ENCODE measurements at places on chromosomes 5 and 9.

- no peak for DNase-seq
Measured at GRCh38 chr9:69089491-69089890, 53.9 kb downstream of the FXN start.

- DNase-seq = no peak
Measured at GRCh38 chr5:51377151-51378060, 5.8 kb upstream of the ISL1 start.

DNA sequence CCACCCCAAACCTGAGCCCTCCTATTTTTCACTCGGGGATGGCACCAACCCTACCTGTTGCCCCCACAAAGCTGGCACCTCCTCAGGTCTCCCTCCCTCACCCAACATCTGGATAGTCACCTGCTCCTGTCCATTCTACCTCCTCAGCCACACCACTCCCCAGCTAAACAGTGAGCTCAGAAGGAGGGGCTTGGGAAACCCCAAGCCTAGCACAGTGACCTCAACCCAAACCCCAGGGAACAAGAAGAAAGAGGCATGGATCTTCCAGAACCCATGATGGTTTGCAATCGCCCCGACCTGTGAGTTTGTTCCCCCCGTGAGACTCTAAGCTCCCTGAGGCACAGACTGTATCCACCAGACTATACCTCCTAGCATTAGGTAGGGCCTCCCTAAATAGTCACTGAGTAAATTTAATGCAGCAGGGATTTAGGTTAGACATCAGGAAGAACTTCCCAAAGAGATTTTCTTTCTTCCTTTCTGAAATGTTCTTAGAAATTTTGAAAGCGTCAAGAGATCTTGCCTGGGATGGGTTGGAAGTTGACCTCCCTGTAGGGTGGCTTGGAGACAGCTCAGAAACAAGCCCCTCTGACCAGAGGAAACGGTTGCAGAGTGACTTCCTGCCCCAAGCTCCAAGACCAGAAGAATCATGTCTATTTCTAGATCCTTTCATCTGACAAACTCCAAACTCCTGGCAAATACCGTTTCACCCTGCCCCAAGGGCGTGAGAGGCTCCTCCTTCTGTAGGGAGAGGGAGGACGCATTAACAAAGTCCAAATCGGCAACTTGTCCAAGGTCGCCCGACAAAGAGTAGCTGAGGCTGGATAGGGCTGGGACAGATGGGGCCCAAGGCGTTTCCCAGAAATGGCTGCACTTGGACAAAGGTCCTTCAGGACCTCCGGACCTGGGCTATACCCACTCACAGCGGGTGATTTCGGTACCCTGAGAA lies 4.1 kb downstream of the FIBCD1 start:
- no peak for DNase-seq

DNA sequence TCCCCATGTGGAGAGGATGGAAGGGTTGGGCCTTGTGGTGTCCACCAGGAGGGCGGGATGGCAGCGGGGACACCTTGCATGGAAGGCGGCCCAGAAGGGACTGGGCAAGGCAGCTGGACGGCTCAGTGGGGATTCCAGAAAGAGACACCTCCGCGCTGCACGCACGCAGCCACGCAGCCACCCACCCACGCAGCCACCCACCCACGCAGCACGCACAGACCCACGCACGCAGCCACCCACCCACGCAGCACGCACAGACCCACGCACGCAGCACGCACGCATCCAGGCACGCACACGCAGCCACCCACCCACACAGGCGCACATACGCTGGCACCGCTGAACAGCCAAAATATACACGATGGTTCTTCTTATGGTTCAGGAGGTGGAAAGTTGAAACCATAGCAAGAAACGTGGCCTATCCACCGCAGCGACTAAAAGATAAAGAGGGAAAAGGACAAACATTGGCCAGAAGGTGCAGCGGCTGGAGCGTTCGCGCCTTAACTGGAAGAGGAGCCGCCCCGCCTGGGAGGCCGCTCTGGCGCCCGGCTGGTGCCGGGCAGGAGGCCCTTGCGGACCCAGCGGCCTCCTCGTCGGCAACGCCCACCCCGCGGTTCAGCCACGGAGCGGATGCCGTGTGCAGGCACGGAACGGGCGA lies 22.2 kb upstream of the EXOC3 start:
- no peak for DNase-seq

DNA sequence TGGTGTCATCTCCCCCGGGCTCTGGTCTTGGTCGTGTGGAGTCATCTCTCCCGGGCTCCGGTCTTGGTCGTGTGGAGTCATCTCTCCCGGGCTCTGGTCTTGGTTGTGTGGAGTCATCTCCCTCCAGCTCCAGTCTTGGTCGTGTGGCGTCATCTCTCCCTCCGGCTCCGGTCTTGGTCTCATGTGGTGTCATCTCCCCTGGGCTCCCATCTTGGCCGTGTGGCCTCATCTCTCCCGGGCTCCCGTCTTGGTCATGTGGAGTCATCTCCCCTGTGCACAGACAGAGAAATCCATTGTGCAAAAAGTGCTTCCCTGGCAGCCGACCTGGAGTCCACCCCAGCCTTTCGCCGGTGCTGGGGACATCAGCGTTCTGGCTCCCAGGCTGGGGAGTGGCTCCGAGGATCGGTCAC lies 91.1 kb upstream of the CACNA1B start:
- DNase-seq = no peak

- DNase-seq = no peak
Measured at GRCh38 chr5:143064218-143064641, 294.1 kb downstream of the ARHGAP26 start.
